ENCODE measurements at places on chromosomes 13 and 19.

DNA sequence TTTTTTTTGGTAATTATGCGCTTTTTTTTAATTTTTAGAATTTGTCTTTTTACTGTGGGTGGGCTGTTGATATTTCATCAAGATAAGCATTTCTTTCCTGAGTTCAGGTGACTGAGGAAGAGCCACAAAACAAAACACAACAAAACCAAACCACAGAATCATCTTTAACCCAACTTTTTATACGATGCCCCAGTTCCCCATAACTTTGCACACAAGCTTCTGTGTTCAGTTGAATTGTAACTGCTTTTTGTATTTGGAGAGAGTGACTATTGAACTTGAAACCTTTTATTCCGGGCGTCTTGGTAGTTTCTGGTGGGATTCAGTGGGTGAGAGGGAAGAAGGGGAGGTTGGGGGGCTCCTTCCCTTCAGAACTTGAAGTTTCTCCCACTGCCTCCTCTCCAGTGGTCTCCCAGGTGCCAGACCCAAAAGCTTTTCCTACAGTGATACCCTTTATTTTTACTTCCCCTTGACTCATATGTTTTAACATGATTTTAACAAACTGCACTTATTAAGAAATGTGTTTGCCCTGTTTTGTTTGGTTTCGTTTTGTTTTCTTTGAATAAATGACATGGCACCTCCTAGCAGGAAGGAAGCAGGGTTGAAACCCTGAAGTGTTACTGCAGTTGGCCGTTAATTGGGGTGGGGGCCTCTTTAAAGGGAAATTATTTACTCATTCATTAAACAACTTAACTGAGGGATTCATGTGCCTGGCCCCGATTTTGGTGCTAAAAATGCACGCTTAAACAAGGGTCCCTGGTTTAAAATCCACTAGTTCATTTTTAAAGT is 2.7 kb upstream of the CCDC97 start:
- no peak for DNase-seq

DNA sequence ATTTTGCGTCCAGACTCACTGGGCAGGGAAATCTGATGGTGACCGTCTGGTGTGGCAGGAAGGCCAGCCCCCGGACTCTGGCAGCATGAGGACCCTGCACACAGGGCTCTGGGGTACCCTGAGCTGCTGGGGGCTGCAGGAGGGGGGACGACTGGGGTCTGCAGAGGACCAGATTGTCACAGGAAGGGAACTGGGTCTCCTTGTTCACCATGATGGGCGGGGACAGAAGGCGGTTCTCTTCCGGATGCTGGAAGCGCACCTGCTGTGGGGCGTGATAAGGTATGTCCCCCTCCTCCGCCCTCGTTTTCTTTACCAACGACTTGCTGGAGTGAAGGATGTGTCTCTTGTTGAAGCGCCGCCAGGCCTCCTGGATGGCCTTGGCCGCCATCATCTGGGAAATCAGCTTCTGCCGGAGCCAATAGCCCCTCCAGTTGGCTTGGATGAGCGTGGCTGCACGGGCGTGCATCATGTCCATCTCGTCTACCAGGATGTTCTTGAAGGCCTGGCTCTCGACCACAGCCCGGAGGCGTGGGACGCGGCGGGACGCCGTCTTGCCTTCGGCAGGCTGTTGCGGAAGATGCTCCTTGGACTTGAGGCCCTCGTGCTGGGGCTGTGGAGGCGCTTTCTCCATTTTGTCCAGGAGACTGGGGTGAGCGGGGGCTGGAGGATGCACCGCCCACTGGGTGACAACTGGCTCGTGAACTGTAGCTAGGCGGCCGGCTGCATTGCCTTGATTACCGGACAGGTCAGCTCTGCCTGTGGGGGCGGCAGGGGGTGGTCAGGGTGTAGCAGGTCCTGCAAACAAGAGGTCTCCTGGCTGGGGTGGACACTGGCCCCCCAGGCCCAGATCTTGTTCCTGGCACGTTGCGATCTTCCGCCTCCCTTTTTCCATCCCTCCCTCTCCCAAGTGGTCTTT is 7.2 kb downstream of the IQCN start:
- no peak for DNase-seq

- DNase-seq = peak; percentile 30
Measured at GRCh38 chr13:30224732-30225131, 82.6 kb downstream of the KATNAL1 start.

GRCh38 chr19:19409205-19409604 is 3.7 kb downstream of the GATAD2A start:
- DNase-seq = no peak

- DNase-seq = no peak
Measured at GRCh38 chr13:28306325-28306724, 168.0 kb downstream of the PAN3 start.

DNA sequence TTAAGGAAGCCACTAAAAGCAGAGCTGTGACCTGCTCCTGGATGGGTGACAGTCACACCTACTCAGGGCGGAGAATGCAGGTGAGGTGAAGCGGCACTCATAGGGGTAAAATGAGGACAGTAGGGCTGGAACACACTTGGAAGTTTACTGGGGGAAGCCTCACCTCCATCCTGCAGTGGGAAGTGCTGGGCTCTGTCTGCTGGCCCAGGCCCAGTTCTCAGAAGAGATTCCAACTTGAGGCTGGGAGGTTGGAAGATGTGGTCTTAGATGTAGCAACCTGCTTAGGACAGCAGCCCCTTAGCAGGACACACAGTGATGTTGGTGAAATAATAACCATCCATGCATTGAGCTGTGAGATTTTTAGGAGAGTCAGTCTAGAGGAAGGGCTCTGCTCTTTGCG is 4.6 kb downstream of the MEDAG start:
- no peak for DNase-seq

- no peak for DNase-seq
Measured at GRCh38 chr19:7328647-7329046, 20.1 kb upstream of the ARHGEF18 start.

GRCh38 chr19:47267350-47267759 is 7.3 kb upstream of the INAFM1 start:
- peak; percentile 40 for DNase-seq

DNA sequence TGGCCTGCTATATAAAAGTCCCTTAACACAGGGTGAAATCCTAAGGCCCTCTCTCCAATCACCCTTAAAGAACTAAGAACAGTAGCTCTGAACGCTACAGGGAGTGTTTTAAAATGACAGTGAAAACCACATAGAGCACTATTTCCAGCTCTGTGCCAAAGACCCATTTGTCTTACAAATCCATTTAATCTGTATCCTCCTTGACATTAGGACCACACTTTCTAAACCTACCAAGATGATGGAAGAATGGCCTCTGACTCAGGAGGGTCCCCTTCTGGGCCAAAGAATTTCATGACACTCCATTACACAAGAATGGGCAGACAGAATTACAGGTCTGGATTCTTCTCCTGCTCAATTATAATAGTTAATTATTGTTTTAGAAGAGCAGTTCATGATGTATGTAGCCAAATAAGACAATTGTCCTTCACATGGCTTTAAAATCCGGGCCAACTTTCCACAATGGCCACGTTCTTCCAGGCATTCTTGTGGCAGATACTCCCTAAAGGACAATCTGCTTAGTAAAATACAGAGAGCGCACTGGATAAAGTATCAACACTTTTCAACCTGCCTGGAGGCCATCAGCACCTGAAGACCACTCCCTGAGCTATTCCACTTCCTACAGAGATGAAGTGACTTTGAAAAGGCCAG is 61.0 kb downstream of the STK24 start:
- DNase-seq = no peak

DNA sequence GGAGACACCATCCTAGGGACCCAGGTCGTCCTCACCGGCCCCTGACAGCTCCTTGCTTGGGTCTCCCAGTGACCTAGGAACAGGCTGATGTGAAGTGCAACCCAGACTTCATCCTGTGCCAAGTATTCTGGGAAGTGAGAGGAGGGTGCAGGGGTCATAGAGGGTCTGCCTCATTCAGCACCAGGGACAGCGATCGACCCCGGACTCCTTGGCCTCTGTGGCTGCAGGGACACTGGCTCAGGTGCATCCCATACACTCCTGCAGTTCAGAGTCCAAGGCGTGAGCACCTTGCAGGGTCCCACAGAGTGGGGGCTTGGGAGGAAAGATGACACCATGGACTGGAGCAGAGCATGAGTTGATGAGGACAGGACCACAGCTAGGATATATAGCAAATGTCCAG is 10.0 kb upstream of the OR10H2 start:
- DNase-seq = no peak

DNA sequence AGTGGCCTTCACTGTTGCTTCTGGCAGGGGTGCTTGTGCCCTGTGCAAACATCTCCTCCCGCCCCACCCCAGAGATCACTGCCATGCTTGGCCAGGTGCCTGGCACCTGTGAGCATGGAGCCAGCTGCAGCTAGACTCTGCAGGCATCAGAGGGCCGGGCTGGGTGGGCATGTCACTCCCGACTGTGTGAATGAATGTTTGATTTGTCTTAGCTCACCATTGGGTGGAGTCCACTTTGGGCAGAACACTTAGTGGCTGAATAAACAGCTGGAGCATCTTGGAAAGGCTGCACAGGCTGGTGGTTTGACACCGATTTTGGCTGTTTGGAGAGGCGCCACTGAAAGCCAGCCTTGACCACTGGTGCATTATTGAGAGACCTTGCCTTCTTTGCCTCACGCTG is 267.3 kb downstream of the DLEU7 start:
- peak; percentile 98 for DNase-seq

DNA sequence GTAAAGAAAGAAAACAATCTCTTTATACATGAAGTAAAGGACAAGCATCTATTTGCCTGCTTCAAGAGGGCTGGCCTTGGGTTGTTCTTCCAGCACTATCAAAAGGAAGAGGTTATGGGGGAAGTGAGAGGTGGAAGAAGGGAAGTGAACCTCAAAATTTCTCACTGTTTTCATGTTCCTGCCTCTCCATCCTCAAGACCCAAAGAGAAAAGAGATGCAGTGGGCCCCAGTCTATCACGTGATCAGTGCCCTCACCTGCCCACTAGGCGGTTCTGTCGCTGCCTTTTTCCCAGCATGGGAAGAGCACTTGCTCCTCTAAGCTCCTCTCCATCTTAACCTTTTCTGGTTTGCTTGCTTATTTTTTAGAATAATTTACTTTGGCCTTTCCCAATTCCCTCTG is 6.2 kb upstream of the USP12 start:
- DNase-seq = no peak

DNA sequence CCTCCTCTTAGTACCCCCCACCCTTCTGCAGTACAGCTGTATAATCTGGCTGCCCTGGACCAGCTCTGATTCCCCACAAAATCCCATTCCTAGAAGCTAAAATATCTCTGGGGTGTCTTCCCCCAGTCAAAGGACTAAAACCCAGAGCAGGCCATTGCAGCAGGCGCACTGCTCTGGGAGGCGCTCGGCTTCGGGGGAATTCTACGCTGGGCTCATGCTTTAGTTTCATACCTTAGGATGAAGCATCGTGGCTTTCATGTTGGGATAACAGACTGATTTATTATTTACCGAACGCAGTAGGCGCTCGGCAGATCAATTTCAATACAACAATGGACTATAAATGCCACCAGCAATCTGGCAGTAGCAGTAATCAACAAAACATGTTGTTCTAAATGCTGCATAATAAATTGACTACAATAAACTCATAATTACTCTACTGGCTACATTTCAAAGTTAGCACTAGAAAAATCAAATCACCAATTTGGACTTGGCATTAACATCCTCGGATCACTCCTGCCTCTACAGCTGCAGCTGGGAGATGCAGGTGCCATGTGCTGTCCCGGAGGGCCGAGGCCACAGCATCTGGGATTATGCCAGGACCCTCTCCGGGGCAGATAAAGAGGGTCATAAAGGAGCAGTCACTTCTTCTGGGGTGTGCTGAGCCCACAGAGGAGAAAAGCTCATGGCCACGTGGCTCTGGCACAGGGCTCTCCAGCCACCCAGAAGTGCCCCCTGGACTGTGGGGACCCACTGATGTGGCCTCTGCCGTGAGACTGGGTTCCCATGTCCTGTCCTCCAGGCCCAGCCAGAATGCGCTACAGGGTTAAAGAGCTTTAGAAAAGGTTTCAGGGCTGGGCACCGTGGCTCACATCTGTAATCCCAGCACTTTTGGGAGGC is 35.3 kb downstream of the CEBPG start:
- no peak for DNase-seq

- no peak for DNase-seq
Measured at GRCh38 chr13:34591900-34592529, 350.1 kb upstream of the NBEA start.

- peak; percentile 75 for DNase-seq
Measured at GRCh38 chr13:31556376-31556775, 182.9 kb upstream of the RXFP2 start.

GRCh38 chr19:51427201-51427600 is 9.8 kb upstream of the SIGLEC10 start:
- no peak for DNase-seq

DNA sequence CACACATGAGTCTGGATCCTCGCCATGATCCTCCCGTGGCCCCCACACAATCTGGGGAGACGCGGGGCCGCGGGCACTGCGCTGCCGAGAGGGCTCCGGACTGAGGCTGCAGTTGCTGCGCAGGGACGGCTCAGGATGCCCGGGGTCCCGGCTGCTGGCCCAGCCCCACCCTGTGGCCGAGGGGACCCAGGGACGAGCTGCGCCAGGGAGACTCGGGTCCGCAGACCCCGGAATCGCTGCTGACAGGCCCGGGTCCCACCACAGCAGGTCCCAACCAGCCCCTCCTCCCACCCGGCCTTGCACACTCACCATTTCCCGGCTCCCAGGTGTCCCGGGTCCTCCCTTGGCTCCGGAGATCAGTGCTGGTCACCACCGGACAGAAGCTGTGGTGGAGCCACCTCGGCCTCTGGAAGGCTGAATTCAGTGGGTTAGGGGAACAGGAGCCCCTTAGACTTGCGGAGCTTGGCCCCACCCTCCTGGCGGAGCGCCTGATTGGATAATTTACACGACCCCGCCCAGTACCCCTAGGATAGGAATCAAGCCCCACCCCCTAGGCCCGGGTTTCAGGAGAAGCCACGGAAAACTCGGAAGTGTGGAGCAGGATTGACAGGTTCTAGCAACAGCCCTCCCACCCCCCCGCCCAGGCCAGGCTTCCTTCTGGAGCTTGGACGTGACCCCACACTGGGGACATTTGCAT is 57.4 kb downstream of the ZNF44 start:
- DNase-seq = no peak

DNA sequence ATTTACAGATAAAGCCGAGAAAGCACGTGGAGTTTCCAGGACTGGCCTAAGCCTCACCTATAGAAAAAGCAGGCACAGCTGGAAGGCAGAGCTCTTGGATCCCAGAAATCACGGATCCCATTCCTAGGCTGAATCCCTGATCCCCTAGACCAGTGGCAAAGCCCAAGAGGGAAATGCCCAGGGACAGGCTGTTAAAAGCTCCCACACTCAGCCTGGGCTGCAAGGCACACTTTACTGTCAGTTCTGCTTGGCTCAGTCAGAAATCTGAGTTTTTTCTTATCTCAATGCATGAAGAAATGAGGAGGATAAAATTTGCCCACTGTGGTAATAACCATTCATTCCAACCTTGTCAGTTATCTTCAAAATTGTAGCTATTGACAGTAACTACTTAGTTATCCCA is 8.0 kb upstream of the FUT2 start:
- DNase-seq = no peak

GRCh38 chr19:17159466-17160393 is 55.4 kb upstream of the USE1 start:
- DNase-seq = peak; percentile 37

All from myocyte (in vitro differentiated cells).